C1 segment of cervical spinal cord (tissue), 14 donors: ENCODE measurements at places on chromosomes 4 and X.

DNA sequence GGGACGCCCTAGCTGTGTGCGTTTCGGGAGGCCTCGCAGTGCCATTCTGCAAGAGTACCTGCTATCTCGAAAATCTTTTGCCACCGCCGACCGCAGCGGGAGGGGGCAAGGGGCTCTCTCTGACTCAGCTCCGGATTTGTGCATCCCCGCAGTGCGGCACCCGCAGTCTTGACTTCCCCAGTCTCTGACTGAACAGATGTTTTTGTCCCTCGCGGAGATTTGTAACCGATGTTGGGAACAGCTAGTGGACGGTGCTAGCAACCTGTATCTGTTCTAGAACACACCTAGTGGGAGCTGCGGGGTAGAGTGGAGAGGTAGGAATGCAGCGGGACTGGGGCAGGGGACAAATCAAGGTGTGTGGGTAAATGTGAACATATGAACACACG, 17.2 kb downstream of the NKX6-1 start:
- DNase-seq, result no peak

DNA sequence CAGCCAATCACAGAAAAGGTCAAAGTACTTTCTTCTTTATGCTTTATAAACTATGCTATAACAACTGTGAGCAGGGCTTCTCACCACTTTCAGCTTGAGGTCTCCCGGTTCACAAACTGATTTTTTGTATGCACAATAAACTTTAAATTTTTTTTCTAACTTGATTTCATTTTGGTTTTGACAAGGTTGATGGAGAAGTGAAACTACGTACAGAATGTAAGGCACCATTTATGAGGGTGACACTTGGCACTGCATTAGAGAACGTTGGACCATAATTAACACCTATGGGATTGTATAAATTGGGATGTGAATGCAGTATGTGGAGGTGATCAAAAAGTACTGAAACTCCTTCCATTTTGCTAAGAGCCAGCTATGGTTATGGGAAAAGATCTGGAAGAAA, 857.9 kb upstream of the HTR2C start:
- DNase-seq, result no peak

GRCh38 chr4:77120886-77121508, 36.0 kb upstream of the CCNG2 start:
- no peak for DNase-seq

DNA sequence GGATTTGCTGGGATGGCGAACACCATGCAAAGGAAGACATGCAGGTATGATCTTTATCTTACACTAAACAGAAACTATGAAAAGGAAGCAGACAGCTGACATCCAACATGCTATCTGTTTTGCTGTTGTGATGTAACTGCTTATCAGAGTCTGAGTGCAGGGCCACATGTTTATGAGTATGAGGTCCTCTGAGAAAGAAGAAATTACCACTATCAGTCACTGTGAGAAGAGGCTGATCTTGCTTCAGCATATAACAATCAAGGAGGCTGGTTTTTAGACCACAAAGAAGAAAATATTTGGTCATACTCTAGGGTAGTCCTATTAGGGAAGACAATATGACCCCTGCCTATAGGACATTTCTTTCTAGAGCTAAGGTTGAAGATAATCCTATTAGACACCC, 18.5 kb downstream of the CLGN start:
- no peak for DNase-seq

DNA sequence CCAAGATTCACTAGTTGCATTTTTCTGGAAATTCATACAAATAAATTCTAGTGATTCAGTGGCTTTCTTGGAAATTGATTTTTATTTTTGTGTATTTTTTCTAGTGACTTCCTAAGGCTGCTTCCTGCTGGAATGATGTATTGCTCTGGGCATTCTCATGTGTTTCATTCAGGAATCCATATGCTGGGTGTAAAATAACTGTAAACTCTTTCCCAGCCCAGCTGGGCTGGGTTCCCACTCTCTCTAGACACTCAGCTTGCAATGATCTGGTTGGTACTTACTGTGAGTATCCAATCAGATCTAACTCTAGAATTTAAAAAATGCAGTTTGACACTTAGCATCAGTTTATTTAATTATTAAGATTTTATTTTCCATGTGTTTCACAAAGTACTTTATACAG, 882.2 kb downstream of the STIM2 start:
- DNase-seq, result no peak
